Naive B cell (primary cell): ENCODE measurements at places on chromosomes 7 and 10.

- DNase-seq, result no peak
Measured at GRCh38 chr7:83415840-83416239, 233.1 kb downstream of the SEMA3E start.

DNA sequence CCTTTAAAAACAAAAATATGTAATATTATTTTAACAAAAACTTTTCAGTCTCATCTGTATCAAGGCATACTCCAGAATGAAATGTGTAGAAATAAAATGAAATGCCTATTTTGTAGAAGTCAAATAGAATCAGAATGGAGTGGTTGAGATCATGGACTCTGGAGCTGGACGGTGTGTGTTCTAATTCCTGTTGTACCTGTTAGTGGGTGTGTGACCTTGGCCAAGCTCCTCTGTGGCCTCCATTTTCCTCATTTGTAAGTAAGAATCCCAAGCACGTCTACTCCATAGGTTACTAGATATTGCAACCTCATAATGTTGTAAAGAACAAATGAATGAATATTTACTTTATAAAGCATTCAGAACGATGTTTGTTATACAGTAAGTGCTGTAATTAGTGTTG is 74.9 kb downstream of the HDAC9 start:
- DNase-seq, result no peak

- no peak for DNase-seq
Measured at GRCh38 chr10:77164616-77165311, 472.8 kb downstream of the KCNMA1 start.

- DNase-seq, result no peak
Measured at GRCh38 chr10:30403494-30403893, 30.5 kb upstream of the MAP3K8 start.

DNA sequence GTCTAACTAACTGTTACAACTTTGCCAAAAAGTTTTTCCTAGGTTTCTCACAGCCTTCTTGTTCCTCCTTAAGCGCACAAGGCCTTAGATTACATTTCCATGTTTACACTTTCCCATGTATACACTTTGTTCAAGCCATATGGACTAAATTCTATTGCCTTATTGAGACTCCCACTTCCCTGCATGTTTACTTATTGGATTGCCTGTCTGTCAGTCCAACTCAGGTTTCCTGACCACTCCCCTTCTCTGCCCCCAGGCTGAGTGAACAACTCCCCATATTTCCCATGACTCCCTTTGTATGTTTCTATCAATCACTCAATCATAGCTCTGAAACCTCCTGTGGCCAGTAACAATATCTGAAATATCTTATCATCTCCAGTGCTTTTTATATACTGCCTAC is 43.0 kb downstream of the SLC25A40 start:
- no peak for DNase-seq
